ENCODE measurements at places on chromosomes 12 and 14. TPM values are rescaled to one million over a fixed set of nuclear protein-coding genes. Genes with fewer than 3 reads are reported as not detected.

DNA sequence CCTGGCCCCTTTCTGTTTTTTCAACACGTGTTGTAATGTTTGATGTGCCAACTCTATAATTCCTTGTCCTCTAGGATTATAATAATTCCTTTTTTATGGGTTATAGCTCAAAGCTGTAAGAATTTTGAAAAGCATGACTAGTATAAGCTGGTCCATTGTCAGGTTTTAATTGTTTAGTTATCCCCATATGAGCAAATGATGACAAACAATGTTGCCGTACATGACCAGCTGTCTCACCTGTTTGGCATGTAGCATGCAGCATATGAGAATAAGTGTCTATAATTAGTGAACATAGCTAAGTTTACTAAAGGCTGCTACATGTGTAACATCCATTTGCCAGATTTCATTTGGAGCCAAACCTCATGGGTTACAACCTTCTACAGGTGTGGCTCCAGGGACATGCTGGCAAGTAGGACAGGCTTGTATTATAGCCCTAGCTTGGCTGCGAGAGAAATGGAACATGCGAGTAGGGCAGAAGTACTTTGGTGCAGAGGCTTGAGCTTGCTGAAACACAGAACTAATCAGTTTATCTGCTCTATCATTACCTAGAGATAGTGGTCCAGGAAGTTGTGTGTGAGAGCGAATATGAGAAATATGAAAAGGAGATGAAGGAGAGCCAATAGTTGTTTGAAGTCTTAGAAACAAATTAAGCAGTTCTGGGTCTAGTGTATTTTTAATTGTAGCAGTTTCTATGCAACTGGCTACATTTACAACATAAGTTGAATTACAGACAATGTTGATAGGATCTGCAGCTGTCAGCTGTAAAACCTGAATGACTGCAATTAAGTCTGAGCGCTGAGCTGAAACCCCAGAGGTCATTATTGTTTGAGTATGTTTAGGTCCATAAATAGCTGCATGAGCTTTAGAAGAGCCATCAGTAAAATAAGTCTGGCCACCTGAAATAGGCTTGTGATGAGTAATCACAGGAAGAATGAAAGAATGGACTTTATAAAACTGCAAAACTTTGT is 22.6 kb upstream of the MAPKAPK5 start:
- no peak for DNase-seq

The ITPR2 gene
- 21.3 TPM for total RNA-seq

DNA sequence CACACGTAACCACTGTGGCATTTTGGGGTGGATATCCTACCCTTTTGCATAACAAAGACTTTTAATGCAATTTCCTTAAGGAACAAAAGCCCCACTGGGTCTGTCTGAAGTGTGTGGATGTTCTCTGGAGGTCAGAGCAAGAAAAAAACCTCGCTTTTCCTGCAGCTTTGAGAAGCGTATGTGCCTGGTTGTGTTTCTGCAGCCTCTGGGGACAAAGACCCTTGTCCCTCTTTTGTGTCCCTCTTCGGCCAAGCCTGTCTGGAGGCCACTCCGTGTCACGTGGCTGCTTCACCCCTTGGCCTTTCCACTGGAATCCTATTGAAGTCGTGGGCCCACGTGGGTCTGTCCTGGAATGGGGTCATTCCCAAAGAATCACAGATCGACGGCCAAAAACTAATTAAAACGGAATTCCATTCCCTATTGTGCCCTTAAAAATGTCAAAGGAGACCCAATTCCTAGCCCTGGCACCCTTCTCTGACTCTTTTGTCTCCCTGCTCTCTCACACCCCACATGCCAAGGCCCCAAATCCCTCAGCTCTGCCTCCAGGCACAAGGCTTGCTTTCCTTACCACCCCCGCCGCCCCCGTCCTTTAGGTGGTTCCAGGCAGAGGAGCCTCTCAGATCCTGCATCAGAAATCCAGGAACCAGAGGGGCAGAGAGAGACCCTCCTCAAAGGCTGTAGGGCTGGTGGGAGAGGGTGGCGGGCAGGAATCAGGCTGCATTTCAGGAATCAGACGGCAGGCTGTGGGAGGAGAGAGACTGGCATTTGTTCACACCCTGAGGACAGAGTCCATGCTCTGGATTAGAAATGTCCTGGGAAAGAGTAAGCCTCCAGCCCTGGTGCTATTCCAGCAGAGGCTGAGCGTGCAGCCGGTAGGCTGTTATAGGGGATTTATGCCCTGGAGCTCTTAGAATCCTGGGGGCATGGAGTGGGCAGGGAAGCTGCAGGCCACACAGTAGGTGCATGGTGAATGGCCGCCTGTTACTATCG is 12.6 kb upstream of the CYP46A1 start:
- no peak for DNase-seq

- DNase-seq = no peak
These were observed 27.4 kb downstream of the NELL2 start for GRCh38 chr12:44848703-44849085.

DNA sequence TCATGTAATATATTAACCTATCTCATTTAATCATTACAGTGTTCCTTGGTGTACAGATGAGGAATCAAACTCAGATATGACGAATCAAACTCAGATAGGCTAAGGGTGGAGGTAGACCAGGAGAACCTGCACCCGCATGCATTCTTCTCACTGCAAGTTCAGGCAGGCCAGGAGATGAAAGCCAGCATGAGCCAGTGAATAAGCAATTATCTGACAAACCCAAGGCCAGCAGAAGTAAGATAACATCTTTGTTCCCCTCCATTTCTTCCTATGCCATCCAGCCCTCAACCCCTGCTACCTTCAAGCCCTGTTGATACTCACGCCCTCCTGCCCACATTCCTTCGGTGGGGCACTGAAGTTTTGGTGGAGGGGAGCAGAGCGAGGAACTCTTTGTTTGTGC is 152.2 kb downstream of the ETV6 start:
- no peak for DNase-seq

Data from SK-MEL-5 (cell line).